ENCODE measurements at places on chromosomes 16 and 17. TPM values are rescaled to one million over a fixed set of nuclear protein-coding genes. Genes with fewer than 3 reads are reported as not detected.

GPRC5B gene
- 23.2 TPM for total RNA-seq

CLEC10A gene
- total RNA-seq: 5.1 TPM

RBFOX1 gene
- total RNA-seq: 4.0 TPM

NDE1 gene
- total RNA-seq: 30.8 TPM

CTRL gene
- total RNA-seq: 2.1 TPM

CDH1 gene
- 428 TPM for total RNA-seq

BICDL2 gene
- 94.3 TPM for total RNA-seq

CDRT15L2 gene
- total RNA-seq: not detected

DHRS7C gene
- not detected for total RNA-seq

CLTC gene
- total RNA-seq: 293 TPM

ATP2C2 gene
- total RNA-seq: 33.2 TPM

DNA sequence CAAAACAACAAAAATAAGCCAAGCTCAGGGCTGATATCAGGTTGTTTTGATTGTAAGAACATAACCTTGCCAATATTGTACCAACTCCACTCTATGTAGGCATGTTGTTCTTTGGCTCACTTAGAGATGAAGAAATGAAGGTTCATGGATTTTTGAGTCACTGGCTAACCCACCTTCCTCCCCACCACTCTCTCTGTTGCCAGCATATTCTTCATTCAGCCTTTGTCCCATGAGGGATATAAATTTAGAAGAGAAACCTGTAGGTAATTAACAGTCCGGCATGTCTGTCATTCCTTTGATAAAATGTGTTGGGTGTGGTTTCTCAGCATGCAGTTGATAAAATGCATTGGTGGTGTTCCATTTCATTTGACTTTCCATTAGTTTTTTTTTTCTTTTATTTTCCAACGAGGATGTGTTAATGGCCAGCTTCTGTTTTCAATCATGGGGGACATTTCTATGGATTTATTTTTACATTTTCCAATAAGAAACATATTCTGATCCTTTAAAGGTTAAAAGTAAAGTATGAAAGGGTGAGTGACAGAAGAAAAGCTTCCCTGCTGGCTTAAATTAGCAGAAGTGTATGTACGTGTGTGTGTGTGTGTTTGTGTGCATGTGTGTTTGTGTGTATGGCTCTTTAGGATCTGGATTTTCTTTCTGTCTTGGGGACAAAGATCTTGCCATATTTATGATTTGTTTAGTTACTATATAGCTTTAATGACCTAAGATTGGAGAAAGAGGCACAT, 166.2 kb upstream of the KCNJ16 start:
- no peak for DNase-seq

- no peak for DNase-seq
Observed at GRCh38 chr16:86986136-86986535, 331.1 kb downstream of the C16orf95 start.

GRCh38 chr17:10614536-10615155, 42.5 kb downstream of the MYH3 start:
- no peak for DNase-seq

- DNase-seq: no peak
Observed at GRCh38 chr16:1438229-1439057, 5.9 kb downstream of the CCDC154 start.

GRCh38 chr16:72809446-72809845, 238.5 kb downstream of the ZFHX3 start:
- no peak for DNase-seq

DNA sequence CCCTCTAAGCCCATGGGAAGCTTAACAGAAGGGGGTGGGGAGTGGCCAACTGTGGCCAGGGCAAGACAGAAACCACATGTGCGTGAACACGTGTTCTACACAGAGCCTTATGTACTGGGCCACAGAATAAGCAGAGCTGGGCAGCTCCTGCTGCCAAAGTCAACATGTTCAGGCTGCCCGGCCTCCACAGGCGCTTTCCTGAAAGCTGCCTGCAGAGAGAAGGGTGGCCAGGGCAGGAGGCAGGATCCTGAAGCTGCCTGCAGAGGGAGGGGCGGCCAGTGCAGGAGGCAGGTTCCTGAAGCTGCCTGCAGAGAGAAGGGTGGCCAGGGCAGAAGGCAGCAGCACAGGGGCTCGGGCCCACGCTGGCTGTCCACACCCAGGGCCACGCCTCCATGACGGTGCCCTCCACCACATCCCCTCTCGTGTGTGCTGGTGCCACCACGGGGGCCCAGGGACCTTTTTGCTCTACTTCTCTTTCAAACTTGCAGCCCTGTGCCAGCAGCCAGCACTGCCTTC, 79.5 kb downstream of the ANKRD11 start:
- DNase-seq: peak; percentile 69

- DNase-seq: no peak
Observed at GRCh38 chr17:48375356-48375755, 54.7 kb downstream of the SKAP1 start.

- DNase-seq: no peak
Observed at GRCh38 chr16:66600477-66600876, 4.0 kb upstream of the CMTM3 start.

GRCh38 chr16:84080378-84080777, 36.4 kb downstream of the MBTPS1 start:
- DNase-seq: no peak

DNA sequence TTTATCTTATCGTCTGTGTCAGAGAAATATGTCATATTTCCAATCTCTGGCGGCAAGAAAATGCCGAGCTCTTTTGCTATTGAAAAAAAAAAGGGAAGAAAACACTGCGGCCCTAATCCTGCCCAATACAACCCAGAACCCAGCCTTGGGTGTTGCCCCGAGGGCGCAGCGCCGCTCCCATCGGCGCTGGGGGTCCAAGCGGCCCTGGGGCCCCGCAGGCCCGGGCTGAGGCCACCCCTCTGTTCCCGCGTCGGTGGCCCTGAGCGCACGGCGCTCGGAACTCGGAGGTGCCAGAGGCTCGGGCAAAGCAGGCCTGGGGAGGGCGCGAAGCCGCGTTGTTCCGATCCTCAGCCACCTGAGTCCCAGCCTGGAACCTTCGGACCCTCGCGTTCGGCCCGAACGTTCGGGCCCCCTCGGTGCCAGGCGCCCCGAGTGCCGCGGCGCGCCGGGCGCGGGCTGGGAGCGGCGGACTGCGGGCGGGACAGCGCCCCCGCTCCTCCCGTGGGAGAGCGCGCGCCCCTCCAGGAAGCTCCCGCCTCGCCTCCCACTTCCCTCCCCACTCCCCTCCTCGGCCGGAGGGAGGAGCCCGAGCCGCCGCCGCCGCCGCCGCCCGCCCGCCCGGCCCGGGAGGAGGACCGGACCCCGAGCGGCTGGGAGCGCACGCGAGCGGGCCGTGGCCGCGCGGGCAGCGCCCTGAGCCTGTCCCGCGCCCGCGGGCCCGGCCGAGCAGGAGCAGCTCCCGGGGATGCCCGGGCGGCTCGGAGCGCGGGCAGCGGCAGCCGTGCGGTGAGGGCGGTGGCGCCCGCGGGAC, at the start of gene CPNE2:
CPNE2 (plus strand) TSS at position 609 of the 811 bp plus-strand sequence. CDS start 18,160 bp downstream, outside the sequence.
- DNase-seq: peak; percentile 56

DNA sequence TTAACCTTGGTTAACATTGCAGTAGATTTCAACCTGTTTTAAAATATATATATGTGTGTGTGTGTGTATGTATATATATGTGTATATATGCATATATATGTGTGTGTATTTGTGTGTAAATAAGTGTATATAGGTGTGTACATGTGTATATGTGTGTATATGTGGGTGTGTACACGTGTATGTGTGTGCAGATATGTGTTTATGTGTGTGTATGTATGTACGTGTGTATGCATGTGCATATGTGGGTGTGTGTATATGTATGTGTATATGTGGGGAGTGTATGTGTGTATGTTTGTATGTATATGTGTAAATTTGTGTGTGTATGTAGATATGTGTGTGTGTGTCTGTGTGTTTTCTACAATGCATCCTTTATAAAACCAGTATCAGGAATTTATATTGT, 205.5 kb upstream of the FOXF1 start:
- DNase-seq: no peak

GRCh38 chr16:86151239-86151851, 252.4 kb downstream of the IRF8 start:
- no peak for DNase-seq

GRCh38 chr17:14732211-14732610, 431.3 kb downstream of the HS3ST3B1 start:
- DNase-seq: no peak

DNA sequence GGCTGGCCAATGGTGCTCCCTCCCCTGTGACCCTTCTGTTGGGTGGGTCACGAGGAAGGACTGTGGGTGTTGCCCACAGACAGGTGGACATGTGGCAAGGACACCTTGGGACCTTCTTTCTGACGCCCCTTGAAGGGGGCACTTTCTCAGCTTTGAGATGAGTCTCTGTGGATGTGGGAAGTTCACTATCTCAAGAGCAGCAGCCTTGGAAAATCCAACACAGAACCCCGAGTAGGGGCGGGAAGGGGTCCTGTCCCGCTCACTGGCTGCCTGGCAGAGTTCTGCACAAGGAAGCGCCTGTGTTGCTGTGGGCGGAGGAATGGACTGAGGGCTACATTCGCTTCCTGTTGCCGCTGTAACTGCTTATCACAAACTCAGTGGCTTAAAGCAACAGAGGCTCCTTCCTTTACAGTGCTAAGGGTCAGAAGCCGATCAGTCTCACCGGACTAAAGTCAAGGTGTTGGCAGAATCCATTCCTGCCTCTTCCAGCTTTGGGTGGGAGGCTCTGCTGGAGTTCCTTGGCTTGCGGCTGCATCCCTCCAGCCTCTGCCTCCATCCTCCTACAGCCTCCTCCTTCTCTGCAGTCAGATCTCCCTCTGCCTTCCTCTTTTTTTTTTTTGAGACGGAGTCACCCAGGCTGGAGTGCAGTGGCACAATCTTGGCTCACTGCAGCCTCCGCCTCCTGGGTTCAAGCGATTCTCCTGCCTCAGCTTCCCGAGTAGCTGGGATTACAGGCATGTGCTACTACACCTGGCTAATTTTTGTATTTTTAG, 305.2 kb downstream of the SEC14L1 start:
- DNase-seq: no peak

DNA sequence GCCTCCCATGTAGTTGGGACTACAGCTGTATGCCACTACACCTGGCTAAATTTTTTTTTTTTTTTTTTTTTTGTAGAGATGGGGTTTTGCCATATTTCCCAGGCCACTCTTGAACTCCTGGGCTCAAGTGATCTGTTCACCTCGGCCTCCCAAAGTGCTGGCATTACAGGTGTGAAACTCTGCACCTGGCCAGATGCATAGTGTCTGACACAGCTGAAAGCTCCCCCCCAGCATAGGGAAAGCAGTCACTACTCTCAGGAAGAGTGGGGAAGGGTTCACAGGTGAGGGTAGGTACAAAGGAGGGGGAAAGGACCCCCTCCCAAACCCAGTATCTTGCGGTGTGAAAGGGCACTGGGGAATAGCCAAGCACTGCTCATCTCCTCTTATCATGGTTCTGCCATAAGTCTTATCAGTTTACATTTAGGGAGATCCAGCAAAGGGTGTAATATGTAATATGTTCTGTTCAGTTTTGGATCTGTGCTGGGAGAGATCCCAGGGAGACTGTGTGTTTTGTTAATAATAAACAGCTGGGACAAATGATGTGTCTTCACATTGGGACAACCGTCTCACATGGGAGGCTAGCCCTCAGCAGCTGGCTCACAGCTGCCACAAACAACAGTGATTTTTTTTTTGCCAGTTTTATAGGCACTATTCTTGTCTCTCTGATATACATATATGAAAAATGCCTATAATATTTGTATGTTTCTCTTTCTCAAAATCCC, 6.8 kb upstream of the CAVIN1 start:
- no peak for DNase-seq
